Ecto neural progenitor cell (in vitro differentiated cells): ENCODE measurements at places on chromosomes 6 and 20.
A peak's percentile ranks its signal among the peaks of the same experiment; 100 is the strongest.

DNA sequence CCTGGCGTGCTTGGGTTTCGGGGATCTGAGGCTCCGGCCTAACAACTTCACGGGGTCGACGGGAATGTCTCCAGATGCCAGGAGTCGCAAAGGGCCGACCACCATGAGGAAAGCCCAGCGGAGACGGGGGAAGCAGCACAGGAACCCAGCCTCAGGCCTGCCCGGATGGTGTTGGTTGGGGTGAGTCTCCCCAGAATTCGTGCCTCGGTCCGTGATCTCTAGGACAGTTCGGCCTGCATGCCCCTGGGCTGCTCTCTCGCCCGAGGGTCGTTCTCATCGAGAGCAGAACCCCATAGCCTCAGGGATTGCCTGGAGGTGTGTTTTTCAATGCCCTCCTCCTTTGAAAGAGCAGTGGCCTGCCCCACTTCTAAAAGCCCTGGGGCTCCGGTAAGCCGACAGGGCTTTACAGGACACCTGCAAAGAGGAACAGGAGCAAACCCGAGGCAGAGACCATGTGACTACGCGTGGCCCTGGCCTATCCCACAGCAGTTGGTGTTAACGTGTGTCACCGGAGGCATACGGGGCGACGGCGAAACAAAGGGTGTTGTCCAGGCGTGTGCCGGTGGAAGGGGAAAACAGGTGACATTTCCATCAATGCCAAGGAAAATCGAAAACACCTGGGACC, 973.1 kb upstream of the DEFB115 start:
- DNase-seq: no peak

DNA sequence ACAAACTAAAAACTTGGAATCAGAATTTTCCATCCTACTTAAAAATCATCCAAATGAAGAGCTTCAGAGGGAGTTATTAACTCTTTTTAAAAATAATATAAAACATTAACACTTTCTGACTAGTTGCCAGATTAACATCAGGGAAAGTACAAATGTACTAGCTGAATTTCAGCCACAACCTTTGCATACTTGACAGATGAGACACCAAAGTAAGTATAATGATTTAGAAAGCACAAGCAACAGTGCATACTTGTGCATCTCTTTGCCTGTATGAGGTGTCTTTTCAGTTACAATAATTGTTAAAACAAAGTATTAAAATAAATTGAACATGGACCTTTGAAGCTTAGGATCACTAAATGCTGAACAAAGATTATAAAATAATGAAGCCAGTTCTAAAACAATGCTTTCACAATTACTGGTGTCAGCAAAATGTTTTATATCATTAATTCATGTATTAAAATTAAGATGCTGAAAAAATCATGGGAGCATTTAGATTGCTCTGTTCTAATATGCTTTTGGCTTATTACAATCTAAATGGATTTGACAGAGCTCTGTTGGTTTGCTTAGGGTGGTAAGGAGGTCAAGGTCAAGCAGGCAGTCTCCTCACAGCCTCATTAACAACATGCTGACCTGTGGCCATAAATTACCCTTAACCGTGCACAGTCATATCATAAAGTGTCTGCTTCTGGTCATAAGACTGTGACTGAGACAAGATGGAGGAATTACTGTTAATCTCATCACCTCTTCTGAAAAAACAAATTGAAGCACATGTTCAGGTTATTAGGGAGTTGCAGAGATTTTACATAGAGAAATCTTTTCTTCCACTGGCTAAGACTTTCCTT, 15.1 kb downstream of the RNF217 start:
- no peak for DNase-seq

- no peak for DNase-seq
These were observed 221.6 kb downstream of the LAMA2 start for GRCh38 chr6:129104560-129104959.

DNA sequence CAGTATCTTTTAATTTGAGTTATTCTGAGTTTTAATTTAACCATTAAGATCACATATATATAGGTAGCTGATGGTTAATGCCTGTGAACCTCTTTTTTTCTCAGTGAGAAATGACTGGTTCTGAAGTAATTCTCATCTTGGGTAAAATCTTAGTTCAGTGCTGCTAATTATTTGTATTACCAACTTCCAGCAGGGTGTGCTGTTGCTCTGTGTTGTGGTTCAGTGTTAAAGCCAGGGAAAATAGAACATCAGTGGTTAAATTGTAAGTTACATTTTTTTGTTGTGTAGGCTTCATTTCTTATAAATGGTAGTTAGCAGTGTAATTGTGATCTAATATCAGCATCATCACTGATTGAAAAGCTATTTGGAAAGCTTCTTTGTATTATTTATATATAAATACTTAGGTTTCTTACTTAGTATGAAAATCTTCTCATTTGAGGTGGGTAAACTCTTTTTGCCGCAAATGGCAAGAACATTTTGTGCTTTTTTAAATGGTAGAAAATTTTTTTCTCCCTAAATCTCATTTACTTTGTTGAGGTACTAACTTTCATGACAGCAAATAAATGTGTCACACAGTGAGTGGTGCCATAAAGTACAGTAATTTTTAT, 43.7 kb downstream of the CDC5L start:
- DNase-seq: no peak

- peak; percentile 72 for DNase-seq
These were observed 125.2 kb upstream of the RALGAPA2 start for GRCh38 chr20:20837574-20838021.

DNA sequence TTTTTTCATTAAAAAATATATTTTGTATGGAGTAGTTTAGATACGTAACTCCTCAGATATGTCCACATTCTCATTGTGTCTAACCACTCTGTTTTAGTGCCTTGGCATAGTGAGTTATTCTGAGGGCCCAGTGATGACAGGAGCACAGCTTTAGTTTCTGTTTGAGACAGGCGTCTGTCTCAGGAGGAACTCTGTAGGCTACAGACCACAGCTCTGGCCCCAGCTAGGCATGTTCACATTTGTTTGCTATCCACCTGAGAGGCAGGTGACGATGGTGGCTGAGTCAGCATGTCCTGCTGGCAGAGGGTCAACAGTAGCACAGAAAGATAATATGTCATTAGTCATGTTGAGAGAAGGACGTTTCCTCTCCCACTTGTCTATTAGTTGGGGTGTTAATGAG, 16.3 kb downstream of the LRRC1 start:
- no peak for DNase-seq

DNA sequence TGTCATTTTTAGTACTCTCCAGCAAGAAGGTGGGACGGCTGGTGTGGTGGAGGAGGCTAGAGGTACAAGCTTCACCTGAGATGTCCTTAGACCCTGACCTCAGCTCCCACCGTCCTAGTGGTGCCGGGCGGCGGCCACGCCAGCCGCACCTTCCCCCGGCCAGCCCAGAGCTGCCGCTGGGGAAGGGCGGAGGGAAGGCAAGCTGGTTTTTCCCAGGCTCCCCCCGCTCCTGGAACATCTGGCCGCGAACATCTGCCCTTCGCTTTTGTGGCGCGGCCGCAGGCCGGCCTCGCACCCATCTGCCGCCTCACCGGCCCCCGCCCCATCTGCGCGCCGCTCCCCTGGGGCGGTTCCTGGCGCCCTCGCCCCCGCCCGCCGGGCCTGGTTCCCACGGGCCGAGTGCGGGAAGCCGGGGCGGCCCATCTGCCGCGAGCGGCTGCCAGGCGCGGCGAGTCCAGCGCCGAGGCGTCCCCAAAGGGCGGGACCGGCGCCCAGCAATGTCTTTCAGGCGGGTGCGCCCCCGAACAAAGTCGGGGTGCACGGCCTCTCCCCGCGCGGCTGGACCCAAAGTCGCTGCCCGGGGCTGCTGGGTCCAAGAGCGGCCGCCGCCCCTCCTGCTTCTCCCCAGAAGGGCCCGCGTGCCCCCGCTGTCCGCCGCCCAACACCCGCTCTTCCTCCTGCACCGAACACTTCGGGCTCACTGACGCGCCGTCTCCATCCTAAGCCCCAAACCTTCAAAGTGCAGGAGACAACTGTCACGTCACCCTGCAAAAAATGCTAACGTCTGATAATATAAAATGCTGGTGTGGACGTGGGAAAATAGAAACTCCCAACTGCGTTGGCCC, 17.3 kb upstream of the ID1 start:
- DNase-seq: peak; percentile 63

GRCh38 chr6:50824552-50824951, 5.9 kb downstream of the TFAP2B start:
- DNase-seq: no peak

- no peak for DNase-seq
These were observed 8.4 kb downstream of the MBOAT1 start for GRCh38 chr6:20203561-20204511.

DNA sequence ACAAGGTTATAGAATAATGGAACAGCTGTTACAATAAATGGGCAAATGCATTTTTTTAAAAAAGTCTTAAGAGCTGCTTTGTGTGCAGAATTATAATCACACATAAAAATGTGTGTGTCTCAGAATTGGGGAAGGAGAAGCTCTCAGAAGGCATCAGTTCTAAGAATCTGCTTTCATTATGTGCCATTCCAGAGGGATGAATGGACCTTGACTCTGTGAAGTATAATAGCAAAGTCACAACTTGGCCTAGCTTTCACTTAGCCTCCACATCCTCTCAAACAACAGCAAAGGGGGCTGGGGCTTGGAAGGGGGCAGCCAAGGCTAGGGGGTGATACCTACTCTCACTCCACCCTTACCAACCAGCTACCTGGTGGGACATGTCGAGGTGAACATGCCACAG, 265.0 kb downstream of the CDC5L start:
- no peak for DNase-seq
